ENCODE measurements at places on chromosomes 2 and 18.

GRCh38 chr2:24565537-24565936 lies 74.5 kb downstream of the NCOA1 start:
- DNase-seq, result no peak

DNA sequence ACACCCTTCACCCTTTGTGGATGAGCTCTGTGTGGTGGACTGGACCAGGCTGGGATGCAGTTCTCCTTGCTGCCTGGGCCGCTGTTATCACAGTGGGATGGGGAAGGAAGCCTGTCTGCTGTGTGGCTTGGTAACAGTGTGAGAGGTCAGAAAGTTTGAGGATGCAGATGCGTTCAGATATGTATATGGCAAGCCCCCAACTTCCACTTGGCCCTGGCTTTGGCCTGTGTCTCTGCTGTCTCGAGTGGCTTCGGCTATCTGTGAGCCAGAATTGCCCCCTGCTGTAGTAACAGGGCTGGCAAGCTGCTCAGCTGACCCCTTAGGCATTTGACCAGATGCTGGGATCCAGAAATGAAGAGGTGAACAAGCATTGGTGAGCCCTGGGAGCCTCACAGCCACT lies 106.8 kb downstream of the WDSUB1 start:
- no peak for DNase-seq

DNA sequence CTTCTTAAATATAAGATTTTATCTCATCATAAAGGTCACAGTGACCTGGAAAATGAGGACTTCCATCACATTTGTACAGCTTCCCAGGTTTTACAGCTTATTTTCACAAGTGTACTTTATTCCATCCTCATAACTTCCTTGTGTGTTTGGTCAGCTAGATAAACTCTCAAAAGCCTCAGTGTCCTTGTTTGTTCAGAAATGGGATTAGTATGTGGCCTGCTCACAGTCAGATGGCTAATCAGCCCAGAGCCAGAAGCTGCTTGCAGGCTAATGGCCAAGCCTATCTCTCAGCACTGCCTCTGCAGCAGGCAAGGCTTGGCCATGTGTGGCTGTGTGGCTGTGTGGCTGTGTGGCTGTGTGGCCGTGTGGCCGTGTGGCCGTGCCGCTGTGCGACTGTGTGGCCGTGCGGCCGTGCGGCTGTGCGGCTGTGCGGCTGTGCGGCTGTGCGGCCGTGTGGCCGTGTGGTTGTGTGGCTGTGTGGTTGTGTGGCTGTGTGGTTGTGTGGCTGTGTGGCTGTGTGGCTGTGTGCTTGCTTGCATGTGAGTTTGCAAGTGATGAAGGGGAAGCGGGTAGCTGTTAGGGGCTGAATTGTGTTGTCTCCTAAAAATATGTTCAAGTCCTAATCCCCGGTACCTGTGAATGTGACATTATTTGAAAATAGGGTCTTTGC lies 233.0 kb upstream of the TNP1 start:
- DNase-seq, result no peak

- no peak for DNase-seq
Measured at GRCh38 chr2:212173756-212174510, 364.7 kb downstream of the ERBB4 start.

DNA sequence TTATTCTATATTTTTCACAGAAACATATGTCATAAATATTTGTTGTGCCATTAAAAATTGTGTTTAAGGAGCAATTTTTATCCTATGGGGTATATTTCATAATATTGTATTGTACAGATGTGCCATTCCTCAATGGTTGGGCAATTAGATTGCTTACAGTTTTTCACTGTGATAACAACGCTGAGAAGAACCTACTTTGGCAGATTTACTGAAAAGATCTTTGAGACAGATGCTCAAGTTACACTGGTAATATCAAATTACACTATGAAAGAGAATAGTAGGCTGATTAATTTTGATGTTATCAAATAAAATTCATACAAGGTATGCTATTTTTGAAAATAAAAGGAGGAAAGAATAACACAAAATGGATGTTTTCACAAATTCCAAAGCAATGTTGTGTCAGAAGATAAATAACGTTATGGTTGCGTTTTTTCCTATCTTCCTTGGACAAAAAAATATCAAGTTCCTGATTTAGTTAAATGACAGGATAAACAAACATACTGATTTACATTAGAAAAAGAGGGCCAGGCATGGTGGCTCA lies 335.1 kb upstream of the ZNF521 start:
- DNase-seq, result no peak

DNA sequence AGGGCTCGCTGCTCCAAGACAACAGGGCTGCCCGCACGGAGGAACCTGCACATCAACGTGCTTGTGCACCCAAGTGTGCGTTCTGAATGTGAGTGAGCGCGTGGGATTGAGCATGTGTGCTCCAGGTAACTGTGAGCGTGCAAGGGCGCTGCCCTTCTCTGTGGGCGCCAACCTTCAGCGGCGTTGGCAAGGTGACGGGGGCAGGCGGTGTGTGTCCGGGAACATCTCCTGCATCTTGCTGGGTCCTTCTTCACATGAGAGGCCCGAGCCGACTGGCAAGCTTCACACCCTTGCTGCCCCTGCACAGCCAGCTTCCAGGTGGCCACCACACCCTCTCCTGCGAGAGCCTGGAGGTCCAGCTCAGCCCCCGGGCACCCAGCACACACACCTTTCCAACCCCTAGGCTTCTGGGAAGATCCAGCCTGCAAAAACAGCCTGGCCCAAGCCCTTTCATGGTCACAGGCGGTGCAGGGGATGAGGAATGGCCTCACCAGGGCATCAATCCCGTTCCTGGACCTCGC lies 220.9 kb downstream of the HDAC4 start:
- no peak for DNase-seq

- DNase-seq, result no peak
Measured at GRCh38 chr2:205747829-205748386, 65.6 kb downstream of the NRP2 start.

DNA sequence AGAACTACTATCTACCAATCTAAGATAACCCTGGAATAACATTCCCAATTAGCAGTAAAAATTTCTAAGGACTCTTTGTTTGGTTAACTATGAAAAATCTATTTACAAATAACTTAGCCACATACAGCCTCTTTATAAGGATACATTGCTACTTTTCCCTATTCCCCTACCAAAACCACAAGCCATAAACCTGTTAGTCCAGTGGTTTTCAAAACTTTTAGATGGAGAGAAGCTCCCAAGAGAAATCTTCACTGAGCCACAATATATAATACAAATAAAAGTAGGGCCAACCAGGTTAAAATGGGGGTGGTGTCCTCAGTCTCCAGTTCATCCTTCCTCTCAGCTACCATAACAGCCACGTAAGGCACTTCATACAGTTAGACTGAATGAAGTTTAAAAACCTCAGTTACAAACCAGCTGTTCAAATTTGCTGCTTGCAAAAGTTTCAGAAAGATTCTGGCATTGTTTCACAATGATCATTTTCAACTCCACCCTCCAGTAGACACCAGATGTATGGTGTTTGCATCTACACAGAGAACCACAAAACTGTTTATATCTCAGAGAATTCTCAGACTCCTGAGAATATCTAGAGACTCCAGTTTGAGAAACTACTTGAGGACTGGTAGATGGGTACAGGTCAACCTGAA lies 26.0 kb downstream of the SOS1 start:
- DNase-seq, result peak; percentile 83

DNA sequence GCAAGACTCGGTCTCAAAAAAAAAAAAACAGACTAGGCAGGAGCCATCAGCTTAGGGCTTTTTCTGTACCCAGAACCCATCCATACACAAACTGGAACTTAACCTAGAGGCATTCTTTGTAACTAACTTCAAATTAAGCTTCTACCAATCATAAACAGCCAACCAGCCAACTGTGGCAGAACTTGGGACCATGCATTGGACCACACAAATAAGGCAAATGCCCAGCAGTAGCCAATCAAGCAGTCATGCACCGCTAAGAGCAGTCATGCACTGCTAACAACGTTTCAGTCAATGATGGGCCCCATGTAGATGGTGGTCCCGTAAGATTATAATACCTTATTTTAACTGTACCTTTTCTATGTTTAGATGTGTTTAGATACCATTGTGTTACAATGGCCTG lies 22.7 kb downstream of the TUBB6 start:
- DNase-seq, result no peak

DNA sequence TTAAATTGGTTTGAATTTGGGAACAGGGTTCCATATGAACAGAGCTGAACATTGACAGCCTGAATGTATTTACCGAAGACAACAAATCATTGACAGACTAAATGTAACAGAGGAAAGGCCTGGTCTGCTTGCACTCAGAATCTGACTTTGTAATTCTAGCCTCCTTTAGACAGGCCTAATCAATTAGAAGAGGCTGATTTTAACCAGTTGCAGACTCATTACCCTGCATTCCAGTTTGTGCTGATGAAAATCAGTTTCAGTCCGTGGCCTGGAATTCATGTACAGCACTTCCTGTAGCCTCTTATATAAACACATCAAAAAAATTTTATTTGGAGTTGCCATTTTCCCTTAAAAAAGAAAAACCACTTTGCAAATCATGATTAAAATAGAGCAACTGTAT lies 93.1 kb upstream of the ZFP36L2 start:
- DNase-seq, result no peak

DNA sequence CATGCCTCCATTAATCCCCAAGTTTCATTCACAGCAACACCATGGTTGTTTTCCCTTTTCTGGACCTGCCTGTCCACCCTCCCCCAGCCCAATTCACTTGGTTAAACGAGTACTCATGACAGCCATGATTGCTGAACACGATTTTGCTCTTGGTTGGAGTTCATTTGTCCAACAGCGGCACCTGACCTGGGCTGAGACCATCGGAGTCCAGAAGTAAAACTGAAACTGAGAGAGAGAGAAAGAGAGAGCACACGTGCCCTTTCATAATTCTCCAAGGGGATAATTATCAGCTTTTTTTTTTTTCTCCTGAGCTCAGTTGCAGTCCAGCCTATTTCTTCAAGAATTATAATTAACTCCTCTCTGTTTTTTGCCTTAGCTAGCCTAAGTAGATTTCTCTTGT lies 13.7 kb upstream of the KIF5C start:
- DNase-seq, result no peak

DNA sequence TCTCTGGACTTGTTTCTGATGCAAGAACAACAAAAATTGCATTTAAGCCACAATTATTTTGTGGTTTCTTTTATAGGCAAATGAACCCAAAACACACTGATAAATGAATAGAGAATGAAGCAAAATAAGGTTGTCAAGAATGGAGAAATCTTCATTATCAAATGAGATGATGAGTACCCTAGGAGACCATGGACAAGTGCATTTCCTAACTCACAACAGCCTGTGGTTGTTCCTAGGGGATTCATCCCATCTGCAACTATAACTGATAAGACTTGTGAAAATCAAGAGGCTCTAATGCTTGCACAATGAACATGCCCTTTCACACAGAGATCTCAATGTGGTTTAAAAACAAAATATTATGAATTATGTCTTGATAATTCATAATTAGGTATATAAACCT lies 159.9 kb downstream of the PDE1A start:
- DNase-seq, result no peak

DNA sequence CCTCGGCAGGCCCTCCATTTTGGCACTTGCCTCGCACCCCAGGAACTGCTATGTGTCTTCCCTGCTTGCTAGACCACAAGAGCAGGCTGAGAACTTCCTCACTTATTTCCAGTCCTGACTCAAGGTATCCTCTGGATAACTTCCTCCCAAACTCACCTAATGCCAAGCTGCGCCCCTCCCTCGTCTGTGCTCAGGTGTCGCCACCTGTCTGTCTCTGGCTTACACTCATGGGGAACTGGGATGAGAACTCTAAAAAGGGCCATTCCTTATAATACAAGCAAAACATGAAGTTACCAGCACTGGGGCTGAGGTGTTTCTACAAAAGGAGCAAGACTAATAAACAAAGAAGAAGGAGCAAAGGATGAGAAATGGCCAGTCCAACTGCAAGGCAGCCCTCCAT lies 191.5 kb upstream of the RMP24 start:
- DNase-seq, result no peak

- DNase-seq, result no peak
Measured at GRCh38 chr2:75356865-75357264, 157.5 kb upstream of the TACR1 start.

GRCh38 chr18:59061914-59062642 lies 77.6 kb upstream of the SEC11C start:
- DNase-seq, result no peak

GRCh38 chr2:230230087-230230486 lies 4.6 kb downstream of the SP140 start:
- no peak for DNase-seq

- no peak for DNase-seq
Measured at GRCh38 chr2:71749671-71750101, 296.3 kb downstream of the DYSF start.

DNA sequence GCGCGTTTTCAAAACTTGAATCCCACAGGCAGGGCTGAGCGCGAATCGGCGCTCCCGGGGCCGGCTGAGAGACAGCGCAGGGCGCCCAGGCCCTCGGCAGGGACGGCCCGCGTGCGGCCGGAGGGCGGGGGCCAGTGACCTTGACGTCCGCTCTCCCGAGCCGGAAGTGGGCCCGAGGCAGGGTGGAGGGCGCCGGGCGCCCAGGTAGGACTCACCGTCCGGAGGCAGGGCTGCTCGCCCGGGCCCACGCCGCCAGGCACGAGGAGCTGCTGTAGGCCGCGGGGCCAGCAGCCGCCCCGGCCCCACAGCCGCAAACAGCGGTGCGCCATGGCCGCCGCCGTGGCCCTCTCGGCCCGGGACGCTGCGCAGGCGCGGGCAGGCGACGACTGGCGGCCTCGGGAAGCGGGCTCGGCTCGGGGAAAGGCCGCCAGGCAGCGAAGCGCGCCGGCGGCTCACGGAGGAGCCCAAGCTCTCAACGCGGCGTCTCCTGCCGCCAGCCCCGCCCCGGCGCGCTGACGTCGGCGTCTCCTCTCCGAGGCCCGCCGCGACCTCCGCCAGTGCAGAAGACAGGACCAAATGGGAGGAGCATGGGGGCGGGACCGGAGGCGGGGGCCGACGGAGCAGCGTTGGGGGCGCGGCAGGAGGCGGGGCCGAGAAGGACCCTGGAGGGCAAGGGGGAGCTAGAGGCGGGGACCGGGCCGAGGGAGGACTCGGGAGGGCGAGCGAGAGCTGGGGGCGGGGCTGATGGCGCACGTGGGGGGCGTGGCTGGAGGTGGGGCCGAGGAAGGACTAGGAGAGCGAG lies at the start of gene AFG3L2:
TSS of gene AFG3L2 (minus strand) at position 474 of the 802 bp plus-strand sequence. CDS start at position 329, 145 bp downstream.
- peak; percentile 99 for DNase-seq

DNA sequence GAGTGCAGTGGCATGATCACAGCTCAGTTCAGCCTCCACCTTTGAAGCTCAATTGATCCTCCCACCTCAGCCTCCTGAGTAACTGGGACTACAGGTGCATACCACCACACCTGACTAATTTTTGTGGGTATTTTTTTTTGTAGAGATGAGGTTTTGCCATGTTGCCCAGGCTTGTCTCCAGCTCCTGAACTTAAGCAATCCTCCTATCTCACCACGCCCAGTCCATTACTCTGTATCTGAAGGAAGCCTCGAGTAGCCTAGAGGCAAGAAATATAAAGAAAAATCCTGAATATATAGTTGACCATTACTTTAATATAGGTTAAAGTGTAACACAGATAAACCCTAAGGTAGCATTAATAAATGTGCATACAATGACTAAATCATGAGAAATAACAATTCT lies 686.8 kb upstream of the PIK3C3 start:
- DNase-seq, result no peak
